T-helper 2 cell treated with Interferon-gamma antibody and Interleukin-4, amounts not matched to agents 5 μg/mL and 100 μg/mL, for 36 hours (primary cell): ENCODE measurements at places on chromosomes 7 and 10.

DNA sequence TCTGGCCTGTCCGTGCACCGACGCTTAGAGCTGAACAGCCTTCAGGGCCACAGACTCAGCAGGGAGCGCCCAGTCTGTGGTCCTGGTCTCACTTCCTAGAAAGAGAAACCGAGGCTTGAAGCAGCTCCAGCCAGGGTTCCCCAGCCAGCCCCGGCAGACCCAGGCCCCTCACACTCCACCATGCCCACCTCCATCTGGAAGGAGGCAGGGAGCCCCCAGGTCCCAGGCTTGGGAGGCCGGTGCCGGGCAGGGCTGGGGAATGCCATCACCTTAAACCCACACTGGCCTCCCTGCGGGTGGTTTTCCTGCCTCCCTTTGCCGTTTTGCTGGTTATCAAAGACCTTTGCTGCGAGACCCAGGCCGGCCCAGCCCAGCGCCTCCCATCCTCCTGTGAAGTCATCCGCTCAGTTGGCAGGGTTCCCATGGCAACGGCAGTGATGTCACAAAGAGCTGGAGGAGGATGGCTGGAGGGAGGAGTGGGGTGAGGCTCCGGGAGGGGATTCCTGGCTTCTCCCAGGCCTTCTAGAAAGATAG lies 24.0 kb downstream of the ELFN1 start:
- no peak for DNase-seq

GRCh38 chr10:78436706-78437406 lies 403.2 kb downstream of the RPS24 start:
- DNase-seq = no peak

DNA sequence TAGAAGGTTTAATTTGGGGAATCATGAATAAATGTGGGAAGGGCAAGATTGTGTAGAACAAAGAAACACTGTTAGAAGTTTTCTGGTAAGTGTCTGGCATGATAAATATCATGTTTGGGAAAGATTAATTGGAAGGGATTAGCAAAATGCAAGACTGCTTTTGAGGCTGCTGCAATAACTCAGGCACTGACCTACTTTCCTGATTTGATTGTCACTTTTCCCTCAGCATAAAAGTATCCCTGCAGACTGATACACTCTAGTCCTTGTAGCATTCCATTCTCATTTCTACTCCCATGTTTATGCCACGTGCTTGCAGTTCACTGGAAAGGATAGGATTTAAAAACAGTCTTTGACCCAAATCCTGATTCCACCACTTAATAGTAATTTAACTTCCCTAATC lies 303.3 kb upstream of the SEMA3A start:
- no peak for DNase-seq

DNA sequence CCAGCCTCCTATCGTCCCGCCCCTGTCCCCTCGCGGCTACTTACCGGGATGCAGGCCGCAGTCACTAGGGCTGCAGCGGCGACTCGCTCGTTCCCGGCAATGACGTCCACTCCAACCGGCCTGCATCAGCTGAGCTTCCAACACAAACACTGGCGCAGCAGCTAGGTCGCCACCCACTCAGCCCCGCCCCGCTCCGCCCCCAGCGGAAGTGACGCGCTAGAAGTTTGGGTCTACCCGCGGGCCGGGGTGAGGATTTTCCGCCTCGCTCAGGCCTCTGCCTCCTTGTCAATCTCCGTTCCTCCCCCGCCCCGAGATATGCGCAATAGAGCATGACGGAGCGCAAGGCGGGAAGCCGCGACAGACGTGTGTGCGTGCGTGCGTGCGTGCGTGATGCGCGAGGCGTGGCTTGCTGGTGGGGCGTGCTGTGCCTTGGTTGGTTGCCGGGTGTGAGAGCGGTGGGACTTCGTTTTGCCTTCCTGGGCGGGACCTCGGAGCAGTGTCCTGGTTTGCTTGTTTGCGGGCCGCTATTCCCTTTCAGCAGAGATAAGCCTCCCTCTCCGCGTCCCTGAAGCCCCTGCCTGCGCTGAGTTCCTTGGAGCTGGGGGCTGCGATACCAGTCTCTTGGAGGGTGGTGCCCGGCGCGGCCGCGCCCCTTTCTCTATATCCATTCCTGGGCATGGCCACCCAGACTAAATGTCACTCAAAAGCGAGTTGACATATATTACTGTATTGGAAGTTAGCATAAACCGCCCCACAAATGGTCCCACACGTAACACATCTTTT lies at the start of gene PNPLA8:
Gene PNPLA8 (minus strand): TSS at position 151 of the 783 bp plus-strand sequence. CDS start 10,644 bp downstream, outside the sequence.
- DNase-seq = peak; percentile 100

GRCh38 chr7:99557940-99558305 lies 519 bp upstream of the ZNF655 start:
- DNase-seq = no peak

DNA sequence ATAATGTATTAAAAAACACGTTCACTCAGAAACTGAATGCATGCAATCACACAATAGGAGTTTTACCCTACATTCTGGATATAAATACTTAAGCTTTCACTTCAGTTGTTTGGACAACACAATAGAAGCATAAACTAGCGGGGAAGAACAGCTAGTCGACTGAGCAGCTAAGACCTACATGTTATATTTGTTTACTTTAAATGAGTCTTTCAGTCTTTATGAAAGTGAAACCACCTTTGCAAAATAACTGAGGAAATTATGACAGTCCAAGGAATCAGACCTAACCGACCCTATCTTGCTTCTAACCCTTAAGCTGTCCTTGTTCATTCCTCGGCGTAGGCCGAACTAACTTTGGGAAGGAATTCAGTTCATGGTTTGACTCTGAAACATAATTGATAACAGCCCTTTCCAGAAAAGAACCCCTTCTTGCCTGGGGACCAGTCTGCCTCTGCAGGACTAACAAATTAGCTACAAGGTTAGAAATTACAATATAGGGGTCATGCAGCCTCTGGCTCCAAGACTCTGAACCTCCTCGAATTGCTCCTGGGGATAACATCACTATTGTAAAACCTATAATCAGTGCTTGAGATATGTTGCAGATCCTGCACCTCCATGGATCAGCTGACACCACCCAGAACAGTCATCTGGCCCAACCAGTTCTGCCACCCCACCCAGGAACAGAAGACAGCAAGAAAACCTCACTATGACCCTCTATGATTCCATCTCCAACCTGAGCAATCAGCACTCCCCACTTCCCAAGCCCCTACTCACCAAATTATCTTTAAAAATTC lies 185.1 kb upstream of the KLF6 start:
- DNase-seq = no peak

- DNase-seq = peak; percentile 41
Observed at GRCh38 chr10:103911021-103911459, 6.9 kb downstream of the STN1 start.

DNA sequence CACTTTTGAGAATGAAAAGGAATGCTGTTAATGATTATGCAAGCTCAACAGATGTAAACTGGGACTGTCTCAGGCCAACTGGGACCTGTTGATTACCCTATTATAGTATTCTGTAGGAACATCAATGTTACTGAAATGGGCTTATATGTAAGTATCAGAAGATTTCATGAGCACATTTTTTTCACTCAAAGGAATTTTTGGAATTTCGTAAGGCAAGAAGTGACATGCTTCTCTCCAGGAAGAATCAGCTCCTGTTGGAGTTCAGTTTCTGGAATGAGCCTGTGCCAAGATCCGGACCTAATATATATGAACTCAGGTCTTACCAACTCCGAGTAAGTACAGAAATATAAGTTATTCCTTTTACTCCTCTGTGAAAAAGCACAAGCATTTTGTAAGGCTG lies 19.2 kb downstream of the NIPSNAP2 start:
- no peak for DNase-seq

GRCh38 chr10:29810816-29811215 lies 176.0 kb upstream of the SVIL start:
- no peak for DNase-seq

DNA sequence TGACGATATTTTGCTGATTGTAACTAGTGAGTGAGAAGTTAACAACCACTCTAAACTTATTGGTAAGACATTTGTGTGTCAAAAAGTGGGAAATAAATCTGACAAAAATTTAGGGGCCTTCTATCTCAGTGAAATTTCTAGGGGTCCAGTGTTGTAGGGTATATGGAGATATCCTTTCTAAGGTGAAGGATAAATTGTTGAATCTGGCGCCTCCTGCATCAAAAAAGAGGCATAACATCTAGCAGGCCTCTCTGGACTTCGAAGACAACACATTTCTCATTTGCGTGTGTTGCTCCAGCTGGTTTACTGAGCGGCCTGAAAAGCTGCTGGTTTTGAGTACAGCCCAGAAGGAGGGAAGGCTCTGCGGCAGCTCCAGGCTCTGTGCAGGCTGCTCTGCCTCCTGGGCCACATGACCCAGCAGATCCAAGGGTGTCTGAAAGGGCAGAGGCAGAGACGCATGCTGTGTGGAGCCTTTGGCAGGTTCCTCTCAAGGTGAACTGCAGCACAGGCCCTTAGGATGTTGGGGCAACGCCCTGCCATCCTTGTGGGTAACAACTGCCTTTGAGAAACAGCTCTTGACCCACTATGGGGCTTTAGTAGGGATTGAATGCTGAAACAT lies 72.4 kb downstream of the LMBR1 start:
- no peak for DNase-seq
